ENCODE measurements at places on chromosomes 7 and 10.

DNA sequence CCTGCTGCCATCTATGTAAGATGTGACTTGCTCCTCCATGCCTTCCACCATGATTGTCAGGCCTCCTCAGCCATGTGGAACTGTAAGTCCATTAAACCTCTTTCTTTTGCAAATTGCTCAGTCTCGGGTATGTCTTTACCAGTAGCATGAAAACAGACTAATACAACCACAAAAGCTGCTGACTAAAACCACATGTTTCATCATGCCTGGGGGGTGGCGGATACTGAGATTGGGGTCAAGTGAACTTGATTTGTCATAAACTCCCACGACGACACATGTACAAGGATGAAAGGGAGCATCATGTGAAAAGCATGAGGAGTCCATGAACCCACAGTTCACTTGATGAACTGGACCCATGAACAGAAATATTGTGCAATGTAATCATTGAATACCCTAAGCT is 134.9 kb upstream of the ANK3 start:
- no peak for DNase-seq

- DNase-seq = no peak
Observed at GRCh38 chr10:15660990-15661389, 58.7 kb downstream of the ITGA8 start.

GRCh38 chr10:34960983-34961382 is 129.2 kb downstream of the CUL2 start:
- DNase-seq = no peak

DNA sequence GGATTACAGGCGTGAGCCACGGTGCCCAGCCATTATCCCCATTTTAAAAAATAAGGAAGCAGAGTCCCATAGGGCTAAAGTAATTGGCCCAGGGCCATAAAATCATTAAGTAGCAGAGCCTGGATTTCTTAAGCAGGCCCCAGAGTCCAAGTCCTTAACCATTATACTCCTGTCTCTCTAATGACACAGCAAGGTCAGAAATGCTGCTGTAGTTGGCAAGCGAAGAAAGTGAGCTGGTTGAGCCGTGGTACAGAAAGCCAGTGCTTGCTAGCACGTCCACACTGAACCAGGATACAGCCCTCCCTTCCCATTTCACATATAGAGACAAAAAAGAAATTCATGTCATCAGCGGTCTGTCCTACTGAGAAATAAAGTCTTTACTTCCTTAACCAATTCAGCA is 562.7 kb downstream of the GALNT17 start:
- DNase-seq = no peak

- DNase-seq = no peak
Observed at GRCh38 chr7:15236952-15237351, 324.9 kb downstream of the AGMO start.

DNA sequence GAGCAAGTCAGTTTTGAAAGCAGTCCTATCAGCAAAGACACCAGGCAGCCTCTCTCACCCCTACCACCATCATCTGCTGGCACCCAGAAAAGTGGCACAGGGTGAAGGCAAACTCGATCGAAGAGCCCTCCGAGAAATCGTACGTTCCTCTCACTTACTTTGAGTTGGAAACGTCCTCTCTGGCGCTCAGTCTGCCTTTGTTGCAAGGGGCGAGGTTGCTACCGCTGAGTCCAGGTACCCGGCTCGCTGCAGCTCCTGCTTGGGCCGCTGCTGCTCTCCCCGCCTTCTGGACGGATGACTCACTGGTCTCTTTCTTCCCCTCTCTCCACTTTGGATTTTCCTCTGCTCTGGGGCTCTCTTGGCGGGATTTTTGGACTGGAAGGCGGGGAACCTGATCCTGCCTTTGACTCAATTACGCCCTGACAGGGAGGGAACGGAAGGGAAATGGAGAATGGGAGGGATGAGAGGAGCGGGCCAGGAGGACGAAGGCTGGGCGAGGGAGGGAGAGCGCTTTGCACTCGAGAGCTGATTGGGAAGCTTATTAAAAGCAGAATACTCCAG is at the start of gene PTN:
TSS of gene PTN (minus strand) at position 453 of the 561 bp plus-strand sequence. CDS start 88,760 bp downstream, outside the sequence.
- DNase-seq = no peak
